M059J (cell line): ENCODE measurements at places on chromosomes 3 and 15.

DNA sequence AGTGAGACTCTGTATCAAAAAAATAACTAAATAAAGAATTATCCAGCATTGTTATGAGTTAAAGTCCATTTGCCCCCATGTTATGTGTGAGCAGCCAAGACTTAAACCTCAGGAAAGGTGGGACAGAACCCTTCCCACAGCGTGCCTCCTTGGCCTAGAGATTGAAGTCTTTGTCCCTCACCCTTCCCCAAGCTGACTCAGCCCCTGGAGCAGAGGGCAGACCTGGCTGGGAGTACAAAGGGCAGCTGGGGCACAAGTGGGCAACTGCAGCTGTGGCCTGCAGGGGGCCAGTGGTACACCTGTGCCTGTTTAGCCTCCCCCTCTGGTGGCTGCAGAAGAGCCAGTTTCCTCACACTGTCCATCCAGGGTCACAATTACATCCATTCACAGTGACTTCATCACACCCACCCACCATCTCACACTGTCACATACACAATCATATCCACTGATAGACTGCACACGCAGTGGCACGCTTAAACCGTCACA, 940 bp upstream of the ACY1 start:
- peak; percentile 49 for DNase-seq

DNA sequence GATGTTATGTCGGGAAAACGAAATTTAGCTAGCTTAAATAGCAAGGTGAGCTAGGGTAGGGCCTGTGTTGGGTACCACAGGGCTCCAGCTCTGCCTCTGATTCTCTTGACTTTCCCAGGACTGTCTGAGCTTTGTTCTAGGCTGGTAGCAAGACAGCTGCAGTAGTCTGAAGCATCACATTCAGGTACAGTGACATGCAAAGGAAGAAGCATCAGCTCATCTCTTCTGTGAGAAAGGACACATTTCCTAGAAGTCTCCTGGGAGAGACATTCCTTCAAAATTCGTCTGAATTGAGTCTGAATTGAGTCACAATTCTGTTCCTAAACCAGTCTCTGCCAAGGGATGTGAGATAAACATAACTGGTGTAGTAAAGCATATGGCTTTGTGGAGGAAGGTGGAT, 8.5 kb upstream of the UBXN7 start:
- no peak for DNase-seq

- no peak for DNase-seq
Observed at GRCh38 chr3:97232393-97233034, 418.1 kb downstream of the EPHA6 start.

- DNase-seq = peak; percentile 0
Observed at GRCh38 chr3:35707904-35708303, 68.6 kb downstream of the ARPP21 start.

DNA sequence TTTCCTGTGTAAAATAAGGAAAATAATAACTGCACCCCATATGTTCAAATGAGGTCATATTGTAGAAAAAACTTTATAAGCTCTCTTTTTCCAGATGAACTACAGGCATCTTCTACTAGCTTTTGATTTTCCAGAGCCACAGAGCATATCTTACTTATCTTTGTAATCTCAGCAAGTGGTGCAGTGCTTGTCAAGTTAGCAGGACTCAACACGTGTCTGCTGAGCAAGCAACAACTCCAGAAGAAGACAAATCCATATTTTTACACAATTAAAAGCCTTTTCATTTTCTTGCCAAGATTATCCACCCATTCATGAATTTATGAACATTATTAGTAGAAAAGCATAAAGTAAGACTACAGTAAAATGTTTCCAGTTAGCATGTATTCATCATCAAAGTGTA, 14.4 kb upstream of the TSC22D2 start:
- DNase-seq = no peak

DNA sequence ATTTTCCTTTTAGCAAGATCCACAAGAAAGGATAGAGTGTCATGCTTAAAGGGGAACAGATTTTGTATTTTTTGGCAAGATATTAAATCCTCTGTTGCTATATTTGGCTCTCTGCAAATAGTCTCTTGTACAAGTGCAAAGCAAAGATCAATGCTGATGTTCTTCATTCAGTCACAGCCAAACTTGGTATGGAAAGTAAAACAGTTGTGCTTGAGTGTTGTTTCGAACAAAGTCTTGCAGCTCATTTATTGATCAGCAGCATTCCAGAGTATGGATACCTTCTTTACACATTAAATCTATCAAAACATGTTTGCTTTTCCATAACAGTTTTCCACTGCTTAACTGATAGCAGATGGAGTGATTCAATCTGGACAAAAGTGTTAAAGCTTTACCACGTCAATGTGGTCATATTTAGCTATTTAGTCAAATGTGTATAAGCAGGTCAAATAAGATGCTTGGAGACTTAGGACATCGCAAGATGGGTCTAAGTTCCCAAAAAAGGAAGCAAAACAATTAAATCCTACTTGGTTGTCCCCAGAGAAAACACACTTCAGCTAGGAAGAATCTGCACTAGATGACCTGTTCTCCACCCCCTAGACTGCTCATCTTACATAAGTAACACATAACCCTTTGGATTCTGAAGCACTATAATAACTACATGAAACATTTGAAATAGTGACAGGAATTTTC, 52.4 kb downstream of the VGLL3 start:
- peak; percentile 30 for DNase-seq
